Hair follicular keratinocyte (primary cell): ENCODE measurements at places on chromosomes 2 and 18. TPM values are rescaled to one million over a fixed set of nuclear protein-coding genes. Genes with fewer than 3 reads are reported as not detected.

The SSB gene
- 54.4 and 87.7 TPM in 2 replicates for total RNA-seq

The C2orf78 gene
- not detected in 2 replicates for total RNA-seq

The CERKL gene
- total RNA-seq, result not detected in 2 replicates

The TMEM247 gene
- total RNA-seq, result not detected in 2 replicates

The HAT1 gene
- 36.4 and 69.1 TPM in 2 replicates for total RNA-seq

The GALR1 gene
- not detected in 2 replicates for total RNA-seq

The FSIP2 gene
- 0.08 TPM in 2 replicates for total RNA-seq

The HNMT gene
- total RNA-seq, result 3.4 and 3.6 TPM in 2 replicates

The NR4A2 gene
- 0.11 and 0.31 TPM in 2 replicates for total RNA-seq

The ARID5A gene
- 7.7 and 12.9 TPM in 2 replicates for total RNA-seq

The FAM237A gene
- total RNA-seq, result not detected in 2 replicates

The RAMP1 gene
- 7.5 and 8.2 TPM in 2 replicates for total RNA-seq

The CFC1 gene
- not detected in 2 replicates for total RNA-seq

The DDX18 gene
- 38.6 and 51.7 TPM in 2 replicates for total RNA-seq

The LHCGR gene
- not detected in 2 replicates for total RNA-seq

The PRPF40A gene
- 87.5 and 162 TPM in 2 replicates for total RNA-seq

The ABHD1 gene
- total RNA-seq, result not detected in 2 replicates

The EIF2AK2 gene
- total RNA-seq, result 15.7 and 20.1 TPM in 2 replicates

The HOXD8 gene
- total RNA-seq, result 1.2 TPM in 1 of 2 replicates, not detected in the other

The SNED1 gene
- 0.08 and 1.2 TPM in 2 replicates for total RNA-seq

The TUBA3D gene
- not detected in 2 replicates for total RNA-seq

The ALKAL2 gene
- total RNA-seq, result not detected in 2 replicates

The TMEM182 gene
- total RNA-seq, result 3.3 and 4.1 TPM in 2 replicates

The CNGA3 gene
- total RNA-seq, result not detected in 2 replicates

The UCN gene
- 0.23 and 2.1 TPM in 2 replicates for total RNA-seq

The CCDC178 gene
- not detected in 2 replicates for total RNA-seq

The CTNNA2 gene
- not detected in 2 replicates for total RNA-seq
